ENCODE measurements at places on chromosomes 7 and 10.

DNA sequence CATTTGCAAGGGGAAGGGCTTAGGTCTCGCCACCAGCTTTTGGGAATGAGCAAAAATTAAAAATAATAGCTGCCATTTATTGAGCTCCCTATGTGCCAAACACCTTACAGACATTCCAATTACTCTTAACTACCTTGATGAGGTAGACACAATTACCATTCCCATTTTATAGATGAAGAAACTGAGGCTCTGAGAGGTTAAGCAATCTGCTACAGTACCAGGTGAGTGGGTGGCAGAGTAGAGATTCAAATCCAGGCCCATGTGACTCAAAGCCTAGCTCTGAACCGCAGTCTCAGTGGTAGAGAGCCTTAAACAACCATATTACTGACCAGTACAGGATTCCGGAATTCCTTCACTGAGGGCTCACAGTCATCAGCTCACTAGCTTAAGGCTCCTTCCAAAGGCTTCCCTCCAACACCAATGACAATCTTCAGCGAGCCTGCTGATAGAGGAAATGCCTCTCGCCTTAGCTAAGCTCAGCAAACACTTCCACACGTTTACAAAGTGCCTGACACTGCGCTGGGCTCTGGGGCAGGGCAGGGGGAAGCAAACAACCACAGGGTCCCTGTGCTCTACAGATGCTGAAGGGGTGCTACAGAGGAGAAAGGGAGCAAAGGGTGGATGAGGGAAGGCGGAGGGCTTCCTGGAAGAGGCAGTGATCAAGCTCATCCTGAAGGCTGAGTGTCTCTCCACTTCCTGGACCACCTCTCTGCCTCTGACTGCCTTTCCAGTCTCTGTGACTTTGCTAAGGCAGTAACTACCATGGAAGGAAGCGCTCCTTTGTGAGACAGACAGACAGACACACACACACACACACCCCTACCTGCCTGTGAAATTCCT lies 7.4 kb downstream of the LRRC20 start:
- no peak for DNase-seq

DNA sequence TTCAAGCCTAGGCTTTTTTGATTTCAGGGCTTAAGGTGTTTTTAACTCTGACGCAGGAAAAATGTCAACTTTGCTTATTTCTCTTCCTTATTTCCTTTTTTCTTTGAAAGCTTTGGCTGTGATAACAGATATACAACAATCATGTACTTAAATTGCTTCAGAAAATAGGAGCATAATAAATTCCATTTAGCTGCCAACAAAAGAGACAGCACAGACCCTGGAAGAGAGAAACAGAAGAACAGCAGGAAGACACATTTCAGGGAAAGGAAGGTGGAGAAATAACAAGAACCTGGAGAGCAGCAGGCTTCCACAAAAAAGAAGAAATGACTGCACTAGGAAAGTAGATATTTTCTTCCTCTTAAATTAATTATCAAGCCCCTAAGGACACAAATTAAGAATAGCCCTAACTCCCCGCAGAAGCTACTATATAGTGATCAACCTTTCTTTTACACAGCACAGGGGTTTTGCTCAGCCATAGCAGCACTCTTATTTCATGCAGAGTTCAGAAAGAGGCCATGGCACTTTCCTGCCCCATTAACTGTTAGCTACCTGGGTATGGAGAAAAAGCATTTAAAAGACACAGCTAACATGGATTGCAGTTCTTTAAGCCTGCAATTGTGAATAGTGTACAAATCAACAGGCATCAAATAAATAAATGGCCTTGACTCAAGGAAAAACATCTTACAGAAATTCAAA lies 61.5 kb downstream of the IQUB start:
- no peak for DNase-seq

DNA sequence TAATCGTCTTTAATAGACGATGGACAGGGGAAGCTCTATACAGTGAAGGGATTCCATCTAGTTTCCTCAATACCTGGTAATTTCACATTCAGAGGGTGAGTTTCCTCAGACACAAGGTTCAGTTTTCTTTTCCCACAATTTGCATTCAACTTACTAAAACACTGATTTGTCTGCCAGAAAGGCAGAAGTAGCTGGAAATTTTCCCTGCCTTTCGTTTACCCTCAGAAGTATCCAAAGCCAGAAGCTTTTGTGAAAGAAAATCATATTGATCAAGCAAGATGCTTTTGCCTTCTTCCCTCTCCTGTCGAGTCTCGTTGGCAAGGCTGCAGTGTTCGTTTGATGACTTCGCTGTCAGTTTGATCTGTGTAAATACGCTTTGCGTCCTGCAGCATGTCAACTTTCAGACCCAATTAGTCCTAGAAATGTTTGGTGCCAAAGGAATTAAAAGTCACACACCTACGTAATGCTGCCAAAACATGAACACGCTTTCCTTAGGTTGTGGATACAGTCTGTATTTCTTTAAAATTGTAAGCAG lies 631.9 kb upstream of the FOXK1 start:
- no peak for DNase-seq

DNA sequence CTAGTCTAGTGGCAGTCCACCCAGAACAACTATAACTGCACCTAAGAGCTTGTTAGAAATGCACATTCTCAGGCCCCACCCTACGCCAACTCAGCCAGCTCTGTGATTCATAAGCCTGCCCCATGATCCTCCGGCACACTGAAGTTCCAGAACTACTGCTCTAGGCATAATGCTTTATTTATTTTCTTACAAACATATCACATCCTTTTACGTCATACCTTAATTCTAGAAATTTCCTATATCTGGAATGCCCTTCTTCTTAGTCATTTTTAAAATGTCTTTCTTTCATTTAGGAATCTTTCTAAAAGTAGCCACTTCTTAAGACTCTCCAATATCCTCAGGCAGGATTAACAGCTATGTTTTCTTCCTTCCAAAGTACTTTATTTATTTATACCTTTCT lies 480.1 kb downstream of the INHBA start:
- DNase-seq = no peak

DNA sequence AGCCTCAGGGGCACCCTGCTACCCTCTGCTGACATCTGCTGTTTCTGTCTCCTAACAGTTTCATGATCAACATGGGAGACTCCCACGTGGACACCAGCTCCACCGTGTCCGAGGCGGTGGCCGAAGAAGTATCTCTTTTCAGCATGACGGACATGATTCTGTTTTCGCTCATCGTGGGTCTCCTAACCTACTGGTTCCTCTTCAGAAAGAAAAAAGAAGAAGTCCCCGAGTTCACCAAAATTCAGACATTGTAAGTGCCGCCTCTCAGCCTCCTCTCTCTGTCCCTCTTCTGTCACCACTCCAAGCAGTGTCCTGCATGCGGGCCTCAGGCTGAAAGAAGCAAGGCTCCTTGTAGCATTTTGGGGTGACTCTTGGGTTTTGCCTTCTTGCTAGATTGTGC lies 39.0 kb downstream of the POR start:
- DNase-seq = no peak

GRCh38 chr10:73886085-73886529 lies 11.8 kb upstream of the CAMK2G start:
- DNase-seq = peak; percentile 65

DNA sequence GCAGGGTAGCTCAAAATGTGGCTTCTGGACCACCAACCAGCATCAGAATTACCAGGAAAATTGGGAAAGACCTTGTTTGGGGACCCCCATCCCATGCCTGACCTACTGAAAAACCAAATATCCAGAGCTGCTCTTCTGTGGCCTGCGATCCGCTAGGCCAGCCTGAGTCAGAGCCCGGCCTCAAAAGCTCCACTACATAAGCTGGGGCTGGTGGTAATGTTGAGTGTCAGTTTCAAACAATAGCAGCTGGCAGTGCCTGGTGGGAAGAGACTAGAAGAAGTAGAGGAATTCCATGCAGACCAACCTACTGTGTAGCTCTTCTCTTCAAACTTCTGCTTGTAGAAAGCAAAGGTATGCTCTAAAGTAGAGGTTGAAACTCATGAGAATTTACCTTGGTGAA lies 52.0 kb downstream of the KLRG2 start:
- DNase-seq = no peak

- DNase-seq = peak; percentile 23
Measured at GRCh38 chr7:2037808-2038522, 194.8 kb downstream of the MAD1L1 start.

DNA sequence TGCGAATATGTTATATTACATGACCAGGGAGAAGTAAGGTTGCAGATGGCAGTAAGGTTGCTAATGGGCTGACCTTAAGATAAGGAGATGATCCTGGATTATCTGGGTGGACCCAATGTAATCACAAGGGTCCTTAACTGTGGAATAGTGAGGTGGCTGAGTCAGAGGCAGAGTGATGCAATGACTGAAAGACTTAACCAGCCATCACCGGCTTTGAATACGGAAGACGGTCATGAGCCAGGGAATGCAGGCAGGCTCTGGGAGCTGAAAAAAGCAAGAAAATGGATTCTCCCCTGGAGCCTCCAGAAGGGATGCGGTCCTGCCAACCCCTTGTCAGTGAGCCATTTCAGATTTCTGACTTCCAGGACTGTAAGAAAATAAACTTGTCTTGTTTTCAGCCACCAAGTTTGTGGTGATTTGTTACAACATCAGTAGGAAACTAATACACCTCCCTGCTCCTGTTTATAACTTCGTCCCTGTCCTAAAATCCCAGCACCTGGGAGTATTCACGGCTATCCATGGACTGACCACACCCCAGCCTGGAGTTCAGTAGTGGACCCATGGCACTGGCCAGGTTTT lies 4.6 kb upstream of the C10orf95 start:
- DNase-seq = no peak

DNA sequence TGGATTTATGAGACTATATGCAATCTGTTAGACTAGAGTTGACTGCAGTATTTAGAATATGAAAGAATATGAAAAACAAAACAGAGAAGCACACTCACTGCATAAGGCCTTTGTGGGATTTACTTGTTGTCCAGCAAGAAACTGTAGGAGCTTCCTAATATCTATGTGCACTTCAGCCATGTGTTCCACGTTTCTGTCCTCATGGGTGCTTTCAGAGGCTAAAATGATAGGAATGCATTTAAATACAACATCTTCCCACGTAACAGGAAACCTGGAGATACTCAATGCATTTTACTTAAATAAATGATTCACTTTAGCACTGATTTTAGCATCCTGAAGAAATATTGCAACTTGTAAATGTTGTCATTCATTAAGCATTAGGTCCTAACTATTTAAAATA lies 11.7 kb downstream of the HUS1 start:
- no peak for DNase-seq

DNA sequence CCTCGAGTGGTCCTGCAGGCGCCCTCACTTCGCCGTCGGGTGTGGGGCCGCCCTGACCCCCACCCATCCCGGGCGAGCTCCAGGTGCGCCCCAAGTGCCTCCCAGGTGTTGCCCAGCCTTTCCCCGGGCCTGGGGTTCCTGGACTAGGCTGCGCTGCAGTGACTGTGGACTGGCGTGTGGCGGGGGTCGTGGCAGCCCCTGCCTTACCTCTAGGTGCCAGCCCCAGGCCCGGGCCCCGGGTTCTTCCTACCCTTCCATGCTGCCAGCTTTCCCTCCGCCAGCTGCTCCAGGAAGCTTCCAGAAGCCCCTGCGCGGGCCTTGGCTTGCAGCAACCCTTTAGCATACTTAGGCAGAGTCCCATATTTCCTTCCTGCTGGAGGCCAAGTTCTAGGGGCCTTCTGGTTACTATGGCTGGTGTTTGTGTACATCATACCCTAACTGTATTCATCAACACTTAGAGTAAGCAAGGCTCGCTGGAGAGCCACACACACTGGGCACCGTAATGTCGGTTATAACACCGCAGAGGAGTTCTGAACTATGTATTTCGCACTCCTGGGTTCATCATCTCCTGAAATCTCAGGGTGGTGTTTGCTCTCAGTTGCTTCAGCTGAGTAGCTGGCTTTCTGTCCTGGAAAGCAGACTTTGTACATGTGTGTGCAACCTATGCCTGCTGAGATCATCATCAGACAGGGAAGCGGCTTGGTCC lies 471 bp downstream of the MGMT start:
- peak; percentile 86 for DNase-seq

- DNase-seq = no peak
Measured at GRCh38 chr7:41579961-41580935, 122.6 kb downstream of the INHBA start.

DNA sequence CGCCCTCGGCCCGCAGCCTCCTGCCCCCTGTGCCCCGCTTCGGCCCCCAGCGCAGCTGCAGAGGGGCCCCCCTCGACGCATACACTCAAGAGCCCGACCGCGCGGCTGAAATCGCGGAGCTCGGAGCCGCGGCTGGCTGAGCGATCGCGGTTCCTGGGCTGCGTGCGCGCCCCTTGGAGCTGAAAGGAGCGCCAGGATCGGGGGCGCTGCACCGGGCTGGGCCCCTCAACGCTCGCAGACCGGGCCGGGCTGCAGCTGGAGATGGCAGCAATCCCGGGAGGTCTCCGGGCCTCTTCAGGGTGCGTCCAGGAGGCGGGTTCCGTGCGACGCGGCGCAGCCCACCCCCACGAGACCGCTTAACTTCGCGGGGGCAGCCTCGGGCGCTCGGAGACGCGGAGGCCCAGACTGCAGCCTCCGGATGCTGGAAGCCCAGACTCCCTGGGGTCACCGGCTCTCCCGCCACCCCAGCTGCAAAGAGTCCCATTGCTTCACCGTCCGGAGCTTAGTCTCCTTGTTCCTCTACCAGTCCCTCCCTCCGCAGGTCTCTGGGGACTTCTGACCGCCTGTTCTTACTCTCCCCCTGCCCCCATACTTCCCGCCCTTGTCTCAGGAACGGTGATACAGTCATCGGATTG lies 73.0 kb upstream of the LRRC4 start:
- no peak for DNase-seq

DNA sequence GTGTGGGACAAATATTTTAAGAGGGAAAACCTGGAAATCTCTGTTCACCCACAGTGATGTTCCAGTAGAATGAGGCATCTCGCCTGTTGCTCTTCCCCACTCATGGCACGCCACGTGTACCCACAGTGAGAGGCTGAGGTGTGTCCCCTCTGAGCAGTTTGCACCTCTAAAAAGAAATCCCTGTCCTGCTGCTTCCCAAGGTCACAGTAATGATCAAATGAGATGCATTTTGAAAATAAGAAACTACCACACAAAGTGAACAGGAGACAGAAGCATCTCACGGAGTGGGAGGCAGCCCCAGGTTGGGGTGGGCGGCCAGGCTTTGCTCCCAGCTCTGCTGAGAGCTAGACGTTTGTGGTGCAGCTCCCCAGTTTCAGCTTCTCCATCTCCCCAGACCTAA lies 12.4 kb upstream of the ZNF777 start:
- no peak for DNase-seq

DNA sequence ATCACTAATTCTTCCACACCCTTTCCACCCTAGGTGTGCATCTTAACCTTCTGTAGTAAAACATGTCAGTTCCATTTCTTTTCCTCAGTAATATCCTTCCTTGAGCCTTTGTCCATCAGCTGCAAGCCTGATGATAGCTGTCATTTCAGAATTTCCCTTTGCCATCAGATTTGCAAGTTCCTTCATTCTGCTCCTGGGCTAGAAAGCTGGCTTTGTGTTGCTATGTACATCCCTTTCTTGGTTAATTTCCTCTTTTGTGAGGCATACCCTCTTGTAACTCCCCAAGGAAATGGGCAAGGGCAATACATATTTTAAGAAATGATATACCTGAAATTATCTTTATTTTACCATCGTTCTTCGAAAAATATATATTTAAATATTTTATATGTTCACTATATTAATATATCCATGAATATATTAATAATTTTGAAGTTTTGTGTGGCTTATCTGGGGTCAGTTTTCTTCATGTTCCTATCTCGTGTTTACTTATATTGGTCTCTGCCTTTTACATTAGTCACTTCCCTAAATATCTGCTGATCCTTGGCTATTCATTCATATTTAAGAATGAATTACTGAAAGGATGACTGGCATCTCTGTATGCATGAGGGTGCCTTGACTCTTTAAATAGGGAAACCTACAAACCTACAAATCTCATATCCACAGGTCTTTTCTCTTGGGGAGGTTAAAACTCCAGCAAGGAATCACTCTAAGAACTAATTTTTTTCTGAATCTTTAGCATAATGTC lies 143.8 kb downstream of the ZNF22 start:
- DNase-seq = no peak

GRCh38 chr7:21108182-21108581 lies 319.7 kb upstream of the SP4 start:
- peak; percentile 47 for DNase-seq
